Camera-type eye (tissue), 1 donor: ENCODE measurements at places on chromosomes 16 and 17. TPM values are rescaled to one million over a fixed set of nuclear protein-coding genes. Genes with fewer than 3 reads are reported as not detected.

C16orf87 gene
- 23.7 TPM for total RNA-seq

PIRT gene
- total RNA-seq, result 1.3 TPM

RMI2 gene
- 9.4 TPM for total RNA-seq

HOXB13 gene
- total RNA-seq, result not detected
